ENCODE measurements at places on chromosomes 7 and 10.

- DNase-seq: no peak
These were observed 20.5 kb upstream of the GET4 start for GRCh38 chr7:855686-856369.

DNA sequence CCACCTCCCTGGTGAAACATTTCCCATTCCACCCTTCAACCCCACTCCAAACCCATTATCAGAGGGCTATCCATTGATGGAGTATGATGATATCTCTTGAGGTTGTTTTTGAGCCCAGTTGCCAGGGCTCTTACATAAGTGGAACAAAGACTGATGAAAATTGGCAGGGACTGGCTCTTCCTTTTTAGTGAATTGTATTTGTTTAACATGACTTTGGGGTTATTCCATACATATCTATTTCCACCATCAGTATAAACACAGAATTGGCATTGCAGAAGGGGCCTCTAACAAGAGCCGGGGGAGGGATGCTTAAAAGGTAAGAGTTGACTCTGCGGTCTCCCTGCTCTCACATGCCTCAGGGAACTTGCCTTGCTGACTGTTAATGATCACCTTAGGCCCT, 28.9 kb downstream of the FZD1 start:
- no peak for DNase-seq

DNA sequence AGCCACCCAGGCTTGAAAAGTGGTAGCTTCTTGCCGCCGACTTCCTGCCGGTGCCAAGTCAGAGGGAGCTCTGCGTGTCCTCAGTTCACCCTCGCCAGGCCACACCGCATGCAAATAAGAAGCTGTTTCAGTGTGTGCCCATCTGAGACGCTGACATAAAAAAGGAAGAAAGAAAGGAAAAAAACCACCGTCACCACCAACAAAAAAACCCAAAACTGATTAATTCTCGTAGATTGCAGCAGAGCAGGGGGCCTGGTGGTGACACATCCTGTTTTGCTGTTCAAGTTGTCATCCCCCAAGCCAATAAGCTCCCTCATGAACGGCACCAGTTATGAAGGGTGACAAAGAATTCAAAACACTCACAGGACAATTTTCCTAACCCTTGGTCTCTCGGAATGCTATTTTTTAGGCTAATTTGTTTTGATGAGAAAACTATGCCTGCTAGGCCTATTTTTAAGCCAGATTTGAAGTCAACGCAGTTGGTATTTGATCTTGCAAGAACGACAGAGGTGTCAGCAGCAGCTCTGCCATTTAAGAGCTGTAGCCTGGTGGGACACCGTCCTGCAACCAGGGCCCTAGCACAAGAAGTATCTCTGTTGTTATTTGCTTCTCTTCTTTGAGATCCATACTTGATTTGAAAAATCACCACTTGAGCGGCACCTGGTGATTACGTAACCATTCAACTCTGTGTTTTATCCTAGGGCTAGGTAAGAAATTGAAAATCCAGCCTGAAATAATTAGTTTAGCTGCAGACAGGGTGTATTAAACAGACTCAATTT, 145.6 kb downstream of the PFKFB3 start:
- DNase-seq: no peak

GRCh38 chr10:104299031-104299904, 30.3 kb downstream of the GSTO2 start:
- peak; percentile 94 for DNase-seq

GRCh38 chr10:122311716-122312115, 40.6 kb downstream of the BTBD16 start:
- DNase-seq: no peak

DNA sequence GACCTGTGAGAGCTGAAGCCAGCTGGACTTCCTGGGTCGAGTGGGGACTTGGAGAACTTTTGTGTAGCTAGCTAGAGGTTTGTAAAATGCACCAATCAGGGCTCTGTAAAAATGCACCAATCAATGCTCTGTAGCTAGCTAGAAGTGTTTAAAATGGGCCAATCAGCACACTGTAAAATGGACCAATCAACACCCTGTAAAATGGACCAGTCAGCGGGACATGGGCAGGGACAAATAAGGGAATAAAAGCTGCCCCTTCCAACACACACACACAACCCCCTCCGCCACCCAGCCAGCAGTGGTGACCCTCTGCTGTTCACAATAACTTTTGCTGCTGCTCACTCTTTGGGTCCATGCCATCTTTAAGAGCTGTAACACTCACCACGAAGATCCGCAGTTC, 7.1 kb downstream of the ZNF511 start:
- no peak for DNase-seq

DNA sequence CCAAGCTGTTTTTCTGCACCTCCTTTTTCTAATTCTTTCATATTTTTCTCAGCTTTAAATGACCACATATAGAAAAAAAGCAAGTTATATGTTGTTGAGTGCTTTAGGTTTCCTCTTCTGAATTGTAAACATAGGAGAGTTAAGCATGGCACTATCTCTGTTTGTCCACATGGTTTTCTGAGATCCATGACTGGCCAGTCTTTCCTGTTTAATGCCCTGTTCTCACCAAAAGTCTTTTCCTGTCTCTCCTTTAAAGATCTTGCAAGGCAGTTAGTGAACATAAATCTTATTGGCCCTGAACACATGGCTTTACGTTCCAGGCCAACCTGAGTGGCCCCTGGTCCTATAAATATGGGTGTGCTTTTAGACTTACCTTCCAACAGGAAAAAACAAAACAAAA, 19.4 kb downstream of the TRPV5 start:
- no peak for DNase-seq

GRCh38 chr10:60163786-60164185, 225.9 kb downstream of the ANK3 start:
- no peak for DNase-seq

DNA sequence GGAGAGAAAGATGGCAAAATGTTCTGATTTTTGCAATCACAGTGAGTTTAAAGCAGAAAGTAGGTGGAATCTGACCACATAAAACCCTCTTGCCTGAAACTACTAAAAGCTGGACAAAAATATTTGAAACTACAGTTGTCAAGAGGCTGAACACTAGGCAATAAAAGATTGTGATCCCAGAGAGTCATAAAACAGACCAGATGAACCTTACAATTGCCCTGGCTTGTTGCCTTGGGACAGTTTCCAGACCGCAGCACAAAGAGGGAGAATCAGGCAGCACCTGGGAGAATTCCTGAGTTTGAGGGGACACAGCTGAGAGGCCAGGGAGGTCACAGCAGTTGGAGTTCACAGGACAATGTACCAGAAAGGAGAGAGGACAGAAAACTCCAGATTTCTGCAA, 107.3 kb upstream of the NANOS1 start:
- DNase-seq: no peak

- DNase-seq: peak; percentile 69
These were observed 223.7 kb upstream of the HABP2 start for GRCh38 chr10:113329121-113329596.

DNA sequence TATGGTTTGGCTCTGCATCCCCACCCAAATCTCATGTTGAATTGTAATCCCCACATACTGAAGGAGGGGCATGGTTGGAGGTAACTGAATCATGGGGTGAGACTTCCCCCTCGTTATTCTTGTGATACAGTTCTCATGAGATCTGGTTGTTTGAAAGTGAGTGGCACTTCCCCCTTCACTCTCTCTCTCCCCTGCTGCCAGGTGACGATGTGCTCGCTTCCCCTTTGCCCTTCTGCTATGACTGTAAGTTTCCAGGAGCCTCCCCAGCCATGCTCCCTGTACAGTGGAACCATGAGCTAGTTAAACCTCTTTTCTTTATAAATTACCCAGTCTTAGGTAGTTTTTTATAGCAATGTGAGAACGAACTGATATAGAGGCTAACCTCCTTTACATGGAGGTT, 16.6 kb downstream of the PLPP4 start:
- DNase-seq: no peak

DNA sequence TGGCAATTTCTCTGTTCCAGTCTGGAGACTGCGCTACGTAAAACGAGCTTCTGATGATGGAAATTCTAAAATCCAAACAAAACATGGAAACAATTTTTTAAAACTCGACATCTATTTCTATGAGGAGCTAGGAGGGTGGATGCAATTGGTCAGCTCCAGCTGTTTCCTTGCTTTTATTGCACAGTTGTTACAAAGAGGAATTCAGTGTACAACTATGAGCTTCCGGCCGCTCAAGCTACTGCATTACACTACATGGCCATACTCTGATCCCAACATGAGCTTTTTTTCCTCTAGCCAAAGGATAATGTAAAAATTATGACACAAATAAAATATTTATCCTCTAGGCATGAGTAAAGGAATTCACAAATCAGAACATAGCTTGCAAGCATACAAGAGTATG, 403.1 kb upstream of the C7orf33 start:
- DNase-seq: no peak

DNA sequence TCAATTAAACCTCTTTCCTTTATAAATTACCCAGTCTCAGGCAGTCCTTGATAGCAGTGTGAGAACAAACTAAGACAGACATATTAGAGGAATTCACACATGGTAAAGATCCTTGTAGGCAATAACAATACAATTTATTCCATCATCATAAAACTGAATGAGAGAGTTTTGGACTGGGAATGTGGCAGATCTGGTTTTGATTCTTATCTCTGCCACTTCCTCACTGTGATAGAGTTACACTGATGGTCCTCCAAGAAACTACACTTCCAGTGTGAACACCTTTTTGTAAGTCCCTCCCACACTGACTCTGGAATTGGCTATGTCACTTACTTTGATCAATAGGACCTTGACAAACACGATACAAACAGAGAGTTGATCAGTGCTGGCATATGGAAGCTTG, 2.9 kb downstream of the ENO4 start:
- no peak for DNase-seq

- no peak for DNase-seq
These were observed 37.7 kb downstream of the MTURN start for GRCh38 chr7:30172451-30172850.

DNA sequence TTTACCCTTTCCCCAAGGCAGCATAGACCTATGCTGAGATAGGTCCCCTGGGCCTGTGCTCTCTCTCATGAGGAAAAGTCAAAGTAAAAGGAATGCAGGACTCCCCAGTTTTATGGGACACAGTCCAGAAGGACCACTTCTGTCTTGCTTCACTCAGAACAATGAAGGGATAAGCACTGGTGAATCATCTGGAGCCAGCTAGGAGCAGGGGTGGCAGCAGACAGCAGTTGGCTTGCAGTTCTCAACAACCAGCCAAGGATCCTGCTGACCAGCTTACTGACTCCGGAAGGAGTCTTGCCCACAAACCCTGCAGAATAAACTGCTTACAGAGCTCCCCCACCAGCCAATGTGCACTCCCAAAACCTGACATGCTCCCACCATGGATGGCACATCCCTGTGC, 152.1 kb upstream of the GHITM start:
- no peak for DNase-seq

- DNase-seq: no peak
These were observed 8.2 kb downstream of the MYO1G start for GRCh38 chr7:44970523-44971051.

DNA sequence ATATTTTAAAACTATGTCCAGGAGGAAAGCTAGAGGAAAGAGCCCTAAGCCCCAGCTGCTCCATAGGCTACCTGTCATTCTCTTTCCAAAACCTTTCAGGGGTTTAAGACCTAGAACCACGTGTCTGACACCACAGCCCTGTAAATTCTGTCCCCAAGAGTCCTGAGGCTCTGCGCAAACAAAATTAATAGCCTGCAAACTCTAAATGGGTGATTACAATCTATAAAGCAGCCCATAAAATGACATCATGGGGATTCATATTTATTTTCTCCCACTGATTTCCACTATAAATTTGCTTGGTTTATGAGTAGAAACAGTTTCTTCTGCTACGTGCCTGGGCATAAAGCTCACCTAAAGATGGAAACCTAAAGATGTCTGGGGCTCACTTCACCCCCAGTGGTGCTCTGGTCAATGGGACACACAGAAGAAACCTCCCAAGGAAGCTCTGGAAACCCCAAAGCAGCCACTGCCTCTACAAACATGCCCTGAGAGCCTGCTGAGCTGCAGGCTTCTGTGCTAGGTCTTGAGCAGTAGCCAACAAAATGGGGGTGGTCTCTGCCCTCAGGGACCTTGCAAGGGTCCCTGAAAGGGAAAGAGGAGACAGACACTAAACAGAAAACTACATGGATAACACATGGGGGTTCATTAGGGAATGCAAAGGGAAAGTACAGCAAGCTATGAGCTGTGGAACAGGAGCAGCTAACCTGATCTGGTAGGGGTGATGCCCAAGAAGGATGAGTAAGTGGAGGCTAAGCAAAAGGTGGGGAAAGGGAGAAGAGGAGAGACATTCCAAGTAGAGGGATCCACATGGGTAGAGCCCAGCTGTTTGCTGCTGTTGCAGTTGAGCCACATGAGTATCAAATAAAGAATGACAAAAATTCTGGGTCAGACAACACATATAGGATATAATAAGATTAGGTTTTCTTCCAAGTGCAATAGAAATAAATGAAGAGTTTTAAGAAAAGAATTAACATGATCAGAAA, 331.7 kb downstream of the KCNMA1 start:
- DNase-seq: no peak

- peak; percentile 70 for DNase-seq
These were observed 260.7 kb downstream of the BMPER start for GRCh38 chr7:34165927-34166550.

DNA sequence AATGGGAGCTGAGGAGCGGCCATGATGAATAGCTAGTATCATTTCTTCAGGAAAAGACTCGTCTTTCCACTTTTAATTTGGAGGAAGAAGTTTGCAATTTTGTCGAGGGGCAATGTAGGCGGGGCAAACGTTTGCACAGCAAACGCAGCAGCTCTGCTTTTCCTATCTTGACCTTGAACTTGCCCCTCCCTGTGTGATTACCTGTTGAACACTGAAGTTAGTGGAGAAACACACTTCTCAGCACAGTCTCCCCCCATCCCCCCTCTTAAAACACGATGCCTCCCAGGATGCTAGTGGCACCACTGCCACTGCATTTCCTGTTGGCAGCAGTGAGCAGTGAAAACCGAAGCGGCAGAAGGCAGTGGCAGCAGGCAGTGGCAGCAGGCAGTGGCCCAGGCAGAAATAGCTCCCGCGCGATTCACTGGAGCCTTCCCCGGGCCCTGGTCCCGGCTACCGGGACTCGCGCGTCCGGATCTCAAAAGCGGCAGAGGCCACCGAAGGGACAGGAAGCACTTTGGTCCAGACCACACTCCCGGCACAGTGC, at the start of gene EPDR1:
Gene EPDR1, plus strand, starts transcription at position 336 of the 544 bp plus-strand sequence. CDS start 300 bp downstream, outside the sequence.
- peak; percentile 41 for DNase-seq

- peak; percentile 47 for DNase-seq
These were observed 96.6 kb downstream of the TPST1 start for GRCh38 chr7:66301737-66302136.

GRCh38 chr7:45699726-45700390, 125.7 kb downstream of the ADCY1 start:
- no peak for DNase-seq
